ENCODE measurements at places on chromosomes 2 and 18.

GRCh38 chr2:172046866-172047565 is 38.3 kb upstream of the DLX1 start:
- H3K27me3 ChIP-seq: no peaks in the 10 kb centered on the region
- H3K4me1 ChIP-seq: no peaks in the 10 kb centered on the region
- no peaks in the 10 kb centered on the region for H3K36me3 ChIP-seq
- no peak overlapping the region for H3K27ac ChIP-seq

- H3K27ac ChIP-seq: no peak overlapping the region
- H3K27me3 ChIP-seq: no peaks in the 10 kb centered on the region
- H3K36me3 ChIP-seq: no peaks in the 10 kb centered on the region
- H3K4me1 ChIP-seq: no peaks in the 10 kb centered on the region
- no peak for DNase-seq
- H3K4me3 ChIP-seq: no peak overlapping the region
Observed at GRCh38 chr18:31892936-31893335, 50.0 kb downstream of the TRAPPC8 start.

DNA sequence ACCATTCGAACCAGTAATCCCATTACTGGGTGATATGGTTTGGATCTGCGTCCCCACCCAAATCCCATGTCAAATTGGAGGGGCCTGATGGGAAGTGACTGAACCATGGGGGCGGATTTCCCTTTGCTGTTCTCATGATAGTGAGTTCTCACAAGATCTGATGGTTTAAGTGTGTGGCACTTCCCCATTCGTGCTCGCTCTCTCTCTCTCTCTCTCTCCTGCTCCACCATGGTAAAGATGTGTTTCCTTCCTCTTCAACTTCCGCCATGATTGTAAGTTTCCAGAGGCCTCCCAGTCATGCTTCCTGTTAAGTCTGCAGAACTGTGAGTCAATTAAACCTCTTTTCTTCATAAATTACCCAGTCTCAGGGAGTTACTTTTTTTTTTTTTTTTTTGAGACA is 62.6 kb downstream of the NBAS start:
- no peak overlapping the region for H3K4me3 ChIP-seq
- no peaks in the 10 kb centered on the region for H3K27me3 ChIP-seq
- no peak overlapping the region for H3K27ac ChIP-seq
- no peaks in the 10 kb centered on the region for H3K4me1 ChIP-seq

DNA sequence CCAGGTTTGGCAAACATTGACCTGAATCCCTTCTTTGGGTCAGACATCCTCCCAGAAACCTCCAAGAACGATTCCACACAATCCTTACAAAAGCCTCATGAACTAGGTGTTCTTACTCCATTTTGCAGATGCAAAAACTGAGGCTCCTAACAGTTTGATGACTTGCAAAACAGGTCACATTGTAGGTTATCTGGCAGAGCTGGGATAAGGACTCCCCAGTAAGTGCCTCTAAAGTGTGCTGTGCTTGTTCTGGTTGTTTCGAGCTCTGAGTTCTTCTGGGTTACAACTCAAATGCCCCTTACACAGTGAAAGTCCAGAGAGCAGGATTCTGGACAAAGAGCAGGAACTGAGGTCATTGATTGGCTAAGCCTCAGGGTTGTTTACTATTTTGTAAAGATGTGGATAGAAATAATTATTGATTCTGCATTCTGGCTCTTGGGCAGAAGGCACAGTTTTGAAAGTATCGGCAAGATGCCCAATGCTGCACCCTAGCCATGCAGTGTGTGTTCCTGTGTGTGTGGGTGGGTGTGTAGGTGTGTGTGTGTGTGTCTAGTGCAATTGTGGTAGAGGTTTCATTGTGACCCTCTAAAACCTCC is 17.0 kb upstream of the IGFBP2 start:
- H3K27ac ChIP-seq: peak overlapping the region; percentile 15
- H3K4me1 ChIP-seq: peaks cover 12% of the 10 kb centered on the region
- no peaks in the 10 kb centered on the region for H3K36me3 ChIP-seq
- no peak for DNase-seq
- no peak overlapping the region for H3K4me3 ChIP-seq
- H3K27me3 ChIP-seq: no peaks in the 10 kb centered on the region

DNA sequence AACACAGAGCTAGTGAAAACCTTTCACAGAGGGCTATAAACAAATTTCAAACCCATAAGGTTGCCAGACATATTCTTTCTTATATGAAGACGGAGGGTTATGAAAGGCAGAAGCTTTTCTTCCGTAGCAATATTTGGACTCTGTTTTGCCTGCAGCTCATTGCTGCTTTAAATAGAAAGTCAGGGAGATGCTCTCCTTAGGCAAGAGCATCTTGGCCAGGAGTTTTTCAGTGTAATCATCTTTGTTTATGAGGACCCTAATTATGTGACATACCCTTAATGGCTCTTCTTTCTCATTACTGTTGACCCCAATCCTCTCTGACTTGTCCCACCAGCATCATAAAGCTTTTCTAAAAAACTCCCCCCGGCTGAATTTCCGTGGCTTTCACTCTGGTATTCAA is 433.4 kb upstream of the NRXN1 start:
- no peaks in the 10 kb centered on the region for H3K4me1 ChIP-seq
- no peaks in the 10 kb centered on the region for H3K36me3 ChIP-seq
- DNase-seq: no peak
- H3K4me3 ChIP-seq: no peak overlapping the region
- H3K27me3 ChIP-seq: no peaks in the 10 kb centered on the region

DNA sequence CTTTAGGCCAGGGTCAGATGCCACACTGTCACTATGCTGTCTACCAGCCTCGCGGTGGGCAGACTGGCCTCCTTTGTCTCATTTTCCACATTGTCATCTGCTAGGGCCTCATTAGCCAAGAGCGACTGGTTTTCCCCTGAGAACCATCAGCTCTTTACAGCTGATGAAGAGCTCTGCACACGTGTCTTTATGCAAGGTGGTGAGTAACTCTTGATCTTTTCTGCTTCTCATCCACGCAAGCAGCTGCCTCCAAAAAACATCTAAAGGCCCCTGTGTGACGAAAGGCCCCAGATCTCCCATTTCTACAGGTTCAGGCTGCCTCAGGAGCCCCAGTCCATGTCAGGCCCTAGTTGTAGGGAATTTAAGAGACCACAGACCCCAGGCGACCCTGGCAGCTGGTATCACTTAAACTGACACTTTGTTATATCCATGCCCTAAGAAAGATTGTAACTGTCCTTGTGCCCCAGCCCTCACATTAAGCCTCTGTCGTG is 52.9 kb downstream of the DPYSL5 start:
- H3K36me3 ChIP-seq: no peaks in the 10 kb centered on the region
- H3K4me3 ChIP-seq: no peak overlapping the region
- no peaks in the 10 kb centered on the region for H3K4me1 ChIP-seq

- no peaks in the 10 kb centered on the region for H3K27me3 ChIP-seq
- no peaks in the 10 kb centered on the region for H3K4me1 ChIP-seq
- no peaks in the 10 kb centered on the region for H3K36me3 ChIP-seq
- peak overlapping the region; percentile 38 for H3K27ac ChIP-seq
- H3K4me3 ChIP-seq: no peak overlapping the region
- DNase-seq: no peak
Observed at GRCh38 chr2:1552611-1553010, 139.3 kb downstream of the TPO start.

DNA sequence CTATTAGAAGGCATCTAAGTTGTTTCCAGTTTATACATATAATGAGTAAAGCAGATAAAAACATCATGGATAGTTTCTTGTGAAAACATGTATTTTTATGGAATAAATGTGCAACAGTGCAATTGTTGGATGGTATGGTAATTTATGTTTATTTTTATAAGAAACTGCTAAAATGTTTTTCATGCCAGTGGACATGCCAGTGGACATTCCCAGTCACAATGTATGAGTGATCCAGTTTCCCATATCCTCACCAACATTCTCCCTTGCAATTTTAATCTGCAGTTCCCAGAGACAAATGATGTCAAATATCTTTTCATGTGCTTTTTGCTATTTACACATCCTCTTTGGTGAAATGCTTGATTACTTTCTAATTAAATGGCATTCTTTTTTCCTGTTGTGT is 818.6 kb downstream of the SUCLG1 start:
- no peaks in the 10 kb centered on the region for H3K27me3 ChIP-seq
- DNase-seq: no peak
- no peak overlapping the region for H3K4me3 ChIP-seq
- no peaks in the 10 kb centered on the region for H3K36me3 ChIP-seq
- no peaks in the 10 kb centered on the region for H3K4me1 ChIP-seq

GRCh38 chr2:5119046-5119445 is 573.1 kb upstream of the SOX11 start:
- no peaks in the 10 kb centered on the region for H3K36me3 ChIP-seq
- H3K4me3 ChIP-seq: no peak overlapping the region
- H3K4me1 ChIP-seq: no peaks in the 10 kb centered on the region
- H3K27ac ChIP-seq: no peak overlapping the region
- DNase-seq: no peak
- no peaks in the 10 kb centered on the region for H3K27me3 ChIP-seq

DNA sequence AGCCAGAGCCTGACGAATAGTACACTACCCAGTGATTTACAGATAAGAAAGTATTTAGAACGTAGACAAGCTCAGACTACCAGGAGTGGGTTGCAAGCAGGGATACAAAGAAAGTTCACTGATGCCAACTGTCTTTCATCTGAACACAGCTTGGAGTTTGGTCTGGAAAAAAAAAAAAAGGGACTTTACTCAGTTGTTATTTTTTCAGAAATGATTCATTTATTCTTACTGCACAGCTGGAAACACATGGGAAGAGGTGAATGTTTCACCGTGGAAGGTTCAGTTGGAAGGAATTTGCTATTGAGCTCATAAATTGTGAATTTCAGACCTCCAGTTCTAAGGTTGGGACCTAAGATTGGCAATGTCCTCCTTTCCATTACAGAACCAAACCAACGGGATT is 259.7 kb downstream of the ETAA1 start:
- no peaks in the 10 kb centered on the region for H3K27me3 ChIP-seq
- no peaks in the 10 kb centered on the region for H3K4me1 ChIP-seq
- H3K4me3 ChIP-seq: no peak overlapping the region
- no peak overlapping the region for H3K27ac ChIP-seq
- DNase-seq: no peak

Measured in prostate gland (tissue), 2 donors.